ENCODE measurements at places on chromosomes 7 and 10.

DNA sequence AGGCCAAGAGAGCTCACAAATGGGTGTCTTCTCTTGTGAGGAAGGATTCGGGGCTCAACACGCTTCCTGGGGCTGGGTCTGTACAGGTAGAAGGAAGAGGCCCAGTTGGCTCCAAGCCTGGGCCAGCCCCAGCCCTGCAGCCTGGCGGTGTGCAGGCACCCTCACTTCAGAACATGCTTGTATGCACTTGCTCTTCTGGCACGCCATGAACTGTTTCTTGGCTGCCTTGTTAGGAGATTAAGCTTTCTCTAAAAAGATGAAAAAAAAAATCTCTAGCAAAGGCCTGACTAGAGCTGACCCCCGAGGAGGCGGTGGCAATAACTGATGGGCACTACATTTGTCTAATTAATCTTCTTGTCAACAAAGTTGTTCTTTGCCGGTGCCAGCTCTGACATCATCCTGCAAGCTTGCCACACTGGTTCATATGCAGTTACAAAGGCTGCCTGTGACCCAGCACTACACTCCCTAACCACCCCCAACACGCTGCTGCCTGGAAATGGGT is 94.7 kb downstream of the WDR11 start:
- no peak for DNase-seq

DNA sequence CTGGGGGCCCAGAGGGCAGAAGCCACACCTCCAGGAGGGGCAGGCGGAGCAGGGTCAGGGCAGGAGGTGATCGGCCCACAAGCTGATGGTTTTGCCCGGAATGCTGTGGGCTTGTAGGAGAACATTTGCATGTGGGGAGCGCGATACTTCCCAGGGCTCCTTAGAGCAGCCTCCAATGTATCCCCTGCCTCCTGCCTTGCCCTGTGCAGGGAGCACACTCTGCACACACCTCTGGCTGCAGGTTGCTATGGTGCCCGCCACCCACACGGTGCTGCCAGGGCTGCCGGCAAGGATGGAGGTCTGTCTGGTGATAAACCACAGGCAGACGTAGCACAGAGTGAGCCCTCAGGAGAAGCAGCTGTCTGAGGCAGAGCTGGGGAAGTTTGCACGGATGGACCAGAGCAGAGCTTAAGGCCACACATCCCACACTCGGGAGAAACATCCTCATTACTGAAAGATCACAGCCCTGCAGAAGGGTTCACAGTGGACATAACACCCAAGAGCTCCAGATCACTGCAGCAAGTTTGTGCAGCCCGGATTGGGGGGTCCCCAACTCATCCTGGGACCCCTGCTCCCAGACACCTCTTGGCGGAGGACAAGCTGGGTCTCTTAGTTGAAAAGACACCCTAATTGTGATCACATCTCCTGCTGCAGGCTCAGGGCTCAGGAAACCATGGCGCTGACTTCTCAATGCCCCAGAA is 41.8 kb downstream of the VIPR2 start:
- no peak for DNase-seq

GRCh38 chr10:12954866-12955265 is 46.6 kb downstream of the CCDC3 start:
- no peak for DNase-seq

- no peak for DNase-seq
These were observed 6.2 kb upstream of the CREB3L2 start for GRCh38 chr7:138008019-138008587.

DNA sequence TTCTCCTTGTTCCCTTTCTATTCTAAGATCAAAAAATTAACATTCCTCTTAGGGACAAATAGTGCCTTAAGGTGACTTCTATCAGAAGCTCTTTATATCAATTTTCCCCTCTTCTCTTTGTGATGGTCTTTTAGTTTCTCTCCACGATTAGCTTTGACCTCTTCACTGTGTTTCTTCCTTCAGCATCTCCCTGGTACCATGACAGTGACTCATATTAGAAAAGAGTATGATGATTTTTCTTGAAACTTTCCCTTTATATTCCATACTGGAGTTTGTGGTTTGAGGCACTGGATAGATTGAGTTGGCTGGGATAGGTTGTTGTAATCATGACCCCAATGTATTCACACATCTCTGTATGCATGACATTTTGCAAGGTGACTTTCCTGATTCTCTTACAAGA is 335.6 kb upstream of the GLI3 start:
- no peak for DNase-seq

Data from fibroblast of skin of abdomen (primary cell).